Lung (tissue), 17 donors: ENCODE measurements at places on chromosomes 12 and 14. TPM values are rescaled to one million over a fixed set of nuclear protein-coding genes. Genes with fewer than 3 reads are reported as not detected.

DNA sequence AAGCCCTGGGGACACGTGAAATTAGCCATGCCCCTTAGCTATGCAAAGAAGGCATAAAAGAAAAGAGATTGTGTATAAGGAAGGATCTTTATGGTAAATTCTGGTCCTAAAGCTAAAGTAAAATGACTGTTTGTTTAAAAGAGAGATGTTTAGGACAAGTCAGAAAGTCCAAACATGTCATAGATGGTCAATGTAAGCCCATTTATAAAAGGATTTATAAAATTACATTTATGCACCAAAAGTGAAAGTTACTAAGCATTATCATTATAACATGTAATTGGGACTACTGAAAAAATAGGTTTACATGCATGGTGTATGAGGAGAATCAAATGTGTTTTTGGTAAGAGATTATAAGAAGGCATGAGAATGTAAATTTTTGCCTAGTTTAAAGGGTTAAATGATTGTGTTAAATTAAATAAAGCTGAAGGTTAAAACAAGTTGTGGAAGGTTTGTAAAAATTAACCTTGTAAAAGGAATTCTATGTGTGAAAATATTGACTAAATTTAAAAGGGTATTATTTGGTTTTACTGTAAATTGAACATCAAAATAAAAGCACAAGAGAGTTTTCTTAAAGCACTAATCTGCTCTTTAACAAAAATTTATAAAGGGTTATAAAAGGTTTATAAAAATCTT is 50.4 kb upstream of the TSPAN8 start:
- no peak for DNase-seq

The RAPGEF3 gene
- 11.3 TPM for total RNA-seq

DNA sequence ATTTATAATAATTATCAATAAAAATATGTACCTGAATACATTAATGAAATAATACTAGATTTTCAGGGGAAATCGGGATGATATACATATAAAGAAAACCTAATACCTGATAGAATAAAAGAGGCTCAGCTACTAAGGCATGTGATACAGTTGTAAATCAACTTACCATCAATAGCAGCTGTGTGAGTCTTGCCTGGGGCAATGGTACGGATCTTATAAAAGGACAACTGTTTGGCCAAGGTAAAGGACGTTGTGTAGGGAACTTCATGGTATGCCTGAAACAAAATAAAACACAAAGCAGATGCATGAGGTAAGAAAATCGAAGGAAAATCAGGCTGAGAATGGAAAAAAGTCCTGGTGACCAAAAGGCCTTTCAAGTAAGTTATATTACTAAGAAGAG is 25.4 kb downstream of the NEK9 start:
- DNase-seq, result no peak

The FAM222A gene
- 2.6 TPM for total RNA-seq

DNA sequence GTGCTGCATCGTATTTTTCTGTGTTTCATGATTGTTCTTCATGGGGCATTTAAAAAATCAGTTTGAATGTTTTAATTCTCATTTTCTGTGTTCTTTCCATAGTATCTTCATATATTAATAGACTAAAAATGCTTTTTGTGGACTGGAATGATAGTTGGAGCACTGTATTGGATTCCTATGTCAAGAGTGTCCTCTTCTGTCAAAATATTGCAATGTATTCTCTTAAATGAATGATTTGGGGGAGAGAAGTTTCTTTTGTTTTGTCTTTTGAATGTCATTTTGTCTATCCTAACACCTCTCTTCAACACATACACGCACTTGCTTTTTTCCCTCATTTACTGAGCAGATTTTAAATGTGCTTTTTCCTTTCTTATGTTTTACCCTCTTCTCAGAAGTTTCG is 4.7 kb upstream of the EIF2S3B start:
- DNase-seq, result no peak

DNA sequence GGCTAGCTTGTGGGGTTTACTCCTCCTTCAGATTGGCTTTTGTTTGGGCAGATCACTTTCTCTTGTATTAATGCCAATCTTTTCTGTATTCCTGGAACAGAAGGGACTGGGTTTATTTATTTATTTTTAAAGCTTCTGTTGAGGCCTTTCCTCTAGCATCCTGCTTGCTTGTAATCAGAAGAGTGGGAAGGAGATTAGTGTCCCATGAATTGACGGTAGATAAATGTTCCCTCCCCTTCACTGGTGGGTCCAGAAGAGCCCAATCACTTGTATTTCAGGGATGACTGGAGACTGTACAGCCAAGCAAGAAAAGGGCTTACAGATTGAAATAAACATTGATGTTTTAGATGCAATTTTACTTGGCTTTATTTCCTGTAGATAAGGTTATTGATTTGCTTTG is 71.0 kb downstream of the LIN52 start:
- no peak for DNase-seq

- no peak for DNase-seq
These were observed 363.9 kb downstream of the BCL11B start for GRCh38 chr14:98908050-98908449.

The NDRG2 gene
- total RNA-seq, result 50.6 TPM

DNA sequence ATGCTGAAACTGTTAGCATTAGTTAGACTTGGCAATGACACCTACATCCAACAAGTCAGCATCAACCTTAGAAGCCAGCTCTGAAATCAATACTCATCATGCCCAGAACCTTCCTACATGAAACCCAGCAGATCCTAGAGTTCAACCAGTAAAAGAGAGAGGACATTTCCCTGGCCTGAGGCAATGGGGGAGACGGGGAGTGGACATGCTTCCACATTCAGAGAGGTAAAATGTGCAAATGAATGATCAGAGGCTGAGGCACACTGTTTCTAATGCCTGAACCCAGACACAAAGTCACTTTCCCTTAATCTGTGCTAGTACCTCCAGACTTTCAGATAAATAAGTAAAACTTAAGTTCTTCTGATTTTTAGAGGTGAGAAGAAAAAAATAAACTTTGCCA is 34.5 kb downstream of the ERO1A start:
- DNase-seq, result no peak
